ENCODE measurements at places on chromosomes 7 and 10.

GRCh38 chr10:110840225-110840922 is 31.4 kb upstream of the PDCD4 start:
- DNase-seq: no peak

DNA sequence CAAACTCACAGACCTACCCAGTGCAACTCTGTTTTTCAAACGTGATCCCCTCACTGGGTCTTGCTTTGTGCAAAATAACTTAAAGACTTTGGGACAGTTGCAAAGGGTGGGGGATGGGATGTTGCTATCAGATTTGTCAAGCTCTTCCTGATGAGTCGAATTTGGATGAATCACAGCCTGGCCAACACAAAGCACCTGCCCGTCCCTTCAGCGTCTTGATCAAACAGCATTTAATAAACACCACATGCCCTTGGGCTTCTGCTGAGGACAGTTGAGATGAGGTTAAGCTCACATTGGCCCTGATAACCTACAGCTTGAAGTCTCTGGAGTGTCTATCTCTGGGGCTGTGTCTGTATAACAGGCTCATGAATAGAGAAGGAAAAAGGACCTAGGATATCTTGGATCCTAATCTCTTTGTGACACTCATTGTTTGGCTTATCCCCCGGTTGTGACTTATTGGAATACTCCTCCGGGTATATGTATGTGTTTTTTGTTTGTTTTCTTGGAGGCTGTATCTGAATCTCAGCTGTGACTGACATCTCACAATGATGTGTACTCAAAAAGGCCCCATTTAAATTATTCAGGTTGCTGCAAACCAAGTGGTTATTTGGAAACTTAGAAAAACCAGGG is 132.6 kb upstream of the NAMPT start:
- no peak for DNase-seq

DNA sequence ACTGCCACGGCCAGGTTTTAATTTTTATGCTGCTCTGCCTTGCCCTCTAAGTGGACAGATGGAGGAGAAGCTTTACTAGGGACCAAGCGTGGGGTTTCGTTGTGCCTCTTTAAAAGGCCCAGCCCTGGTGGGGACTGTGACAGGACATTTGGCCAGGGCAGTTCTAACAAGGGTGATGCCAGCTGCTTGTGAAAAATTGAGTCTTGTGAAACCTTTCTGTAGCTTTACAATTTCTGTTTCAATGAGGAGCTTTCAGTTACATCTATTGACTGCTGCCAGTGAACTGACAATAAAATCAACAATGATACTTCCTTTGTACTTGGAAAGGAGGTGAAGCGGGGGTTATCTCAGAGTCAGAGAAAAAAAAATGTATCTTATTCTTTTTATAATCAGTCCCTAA is 233.1 kb upstream of the CSTF2T start:
- DNase-seq: no peak

DNA sequence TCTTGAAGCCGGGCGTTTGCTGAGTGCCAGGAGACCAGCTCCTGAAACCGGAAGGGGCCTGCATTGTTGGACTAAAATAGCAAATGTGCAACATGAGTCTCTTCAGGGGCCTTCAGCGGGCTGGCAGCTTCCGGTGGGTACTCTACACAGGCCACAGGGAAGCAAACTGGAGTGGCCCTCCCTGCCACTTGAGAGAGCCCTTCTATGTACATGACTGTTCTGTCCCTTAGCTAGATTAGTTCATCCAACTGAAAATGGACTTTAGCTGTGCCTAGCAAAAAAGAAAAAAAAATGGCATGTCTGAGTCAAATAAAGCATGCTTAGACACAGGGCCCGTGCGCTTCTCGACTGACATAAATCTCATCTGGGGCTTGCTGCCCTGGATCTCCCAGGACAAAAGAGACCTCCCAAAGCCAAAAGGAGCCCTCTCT is 115.3 kb upstream of the TCF7L2 start:
- peak; percentile 92 for DNase-seq

GRCh38 chr7:108094933-108095710 is 35.0 kb downstream of the LAMB4 start:
- DNase-seq: peak; percentile 3

DNA sequence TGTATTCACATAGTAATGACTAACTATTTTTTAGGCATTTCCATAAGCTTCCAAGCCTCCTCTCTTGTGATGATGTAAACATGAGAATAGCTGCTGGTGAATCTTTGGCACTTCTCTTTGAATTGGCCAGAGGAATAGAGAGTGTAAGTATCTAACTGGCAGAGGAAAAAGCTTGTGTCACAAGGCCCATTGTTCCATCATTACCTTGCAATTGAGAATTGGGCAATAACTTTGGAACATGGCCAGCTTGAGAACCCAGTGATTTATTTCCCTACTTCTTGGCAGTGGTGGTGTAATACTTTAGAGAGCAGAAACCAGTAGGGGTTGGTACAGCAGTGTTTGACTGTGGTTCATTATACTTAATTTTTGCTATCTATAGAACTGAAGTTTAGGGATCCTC is 12.0 kb downstream of the IFRD1 start:
- peak; percentile 11 for DNase-seq

DNA sequence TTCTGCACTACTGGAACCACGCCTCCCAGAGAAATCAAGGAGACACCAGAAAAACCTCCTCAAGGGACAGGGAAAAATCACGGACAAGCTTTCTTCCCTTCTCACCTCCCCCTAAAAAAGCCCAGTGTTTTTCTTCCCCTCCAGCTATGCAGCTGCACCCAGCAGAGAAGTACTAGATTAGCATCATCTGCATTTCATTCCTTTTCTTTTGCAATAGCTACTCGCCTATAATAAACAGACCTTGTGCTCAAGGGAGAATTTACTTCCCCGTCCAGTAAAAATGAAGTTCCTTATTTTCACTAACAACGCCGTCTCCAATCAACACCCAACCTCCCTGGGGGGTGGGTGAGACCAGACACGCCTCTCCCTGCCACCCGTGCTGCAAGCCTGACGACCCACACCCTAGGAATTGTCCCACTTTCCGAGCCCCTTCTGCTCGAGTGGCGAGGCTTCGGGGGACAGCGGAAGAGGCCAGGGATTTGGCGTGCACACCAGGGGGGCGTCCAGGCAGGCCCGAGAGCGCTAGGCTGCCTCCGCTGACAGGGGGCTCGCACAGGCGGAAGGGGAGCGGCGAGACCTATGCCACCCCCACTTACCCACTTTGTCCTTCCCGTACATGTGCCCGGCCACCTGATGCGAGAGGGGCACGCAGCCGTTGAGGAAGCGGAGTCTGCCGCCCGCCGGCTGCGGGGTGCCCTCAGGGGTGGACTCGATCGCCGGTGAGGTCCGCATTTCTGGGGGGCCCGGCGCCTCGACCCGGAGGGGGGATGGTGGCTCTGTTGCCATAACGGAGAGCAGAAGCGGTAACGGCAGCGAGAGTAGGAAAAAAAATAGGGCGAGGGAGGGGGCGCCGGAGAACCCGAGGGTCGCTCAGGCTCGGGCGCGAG is 625 bp downstream of the IPMK start:
- DNase-seq: no peak

- DNase-seq: no peak
These were observed 139.2 kb upstream of the CCDC6 start for GRCh38 chr10:60045571-60045970.

DNA sequence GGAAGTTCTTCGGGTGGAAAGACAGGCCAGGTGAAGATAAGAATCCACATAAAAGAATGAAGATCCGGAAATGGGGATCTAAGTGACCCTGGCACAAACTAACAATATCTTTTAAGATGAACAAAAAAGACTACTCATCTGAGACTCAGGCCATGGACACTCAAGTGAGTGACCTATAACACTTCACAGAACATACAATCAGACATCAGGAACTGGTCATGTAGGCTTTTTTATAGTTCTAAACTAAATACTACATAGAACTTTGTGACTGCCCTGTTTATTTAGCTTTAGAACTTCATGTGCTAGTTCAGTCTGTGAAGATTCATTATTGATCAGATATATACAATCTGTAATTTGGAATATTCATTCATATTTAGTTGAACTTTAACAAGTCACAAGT is 52.8 kb downstream of the MMRN2 start:
- DNase-seq: no peak

DNA sequence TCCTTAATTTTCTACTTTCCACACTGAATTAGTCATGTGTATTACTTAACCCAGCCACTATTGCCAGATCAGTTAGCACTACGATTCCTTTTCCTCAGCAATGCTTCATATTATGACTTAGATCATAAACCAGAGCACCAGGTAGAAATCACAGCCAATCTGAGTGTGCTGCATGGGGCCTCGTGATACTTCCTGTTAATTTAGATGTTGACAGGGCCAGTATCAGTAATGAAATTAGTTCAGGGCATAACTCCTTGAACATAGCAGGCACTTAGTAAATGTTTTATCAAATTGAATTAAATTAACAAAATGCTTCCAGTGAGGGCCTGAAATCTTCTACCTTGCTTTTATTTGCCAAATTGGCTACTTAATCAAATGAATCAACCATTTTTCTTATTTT is 169.3 kb upstream of the LRGUK start:
- DNase-seq: no peak

GRCh38 chr7:155404976-155405375 is 53.0 kb upstream of the EN2 start:
- DNase-seq: no peak

GRCh38 chr7:129017933-129018538 is 36.9 kb downstream of the TNPO3 start:
- no peak for DNase-seq

DNA sequence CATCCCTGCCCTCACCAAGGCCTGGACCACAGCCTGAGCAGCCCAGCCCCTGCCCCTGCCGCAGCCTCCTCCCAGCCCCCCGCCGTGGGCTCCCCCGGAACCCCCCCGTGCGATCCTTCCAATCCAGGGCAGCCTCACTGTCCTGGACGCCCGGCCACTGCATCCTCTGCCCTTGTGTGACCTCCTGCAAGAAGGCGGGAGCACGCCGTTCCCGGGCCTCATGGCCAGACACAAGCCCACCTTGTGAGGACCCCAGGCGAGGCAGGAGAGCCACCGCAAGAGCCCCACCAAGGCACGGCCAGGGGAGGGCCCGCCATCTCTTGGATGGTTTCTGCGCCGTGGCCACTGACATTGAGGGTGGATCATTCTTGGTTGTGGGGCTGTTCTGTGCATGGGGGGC is 7.8 kb upstream of the LFNG start:
- DNase-seq: no peak

GRCh38 chr10:111972109-111972508 is 211.5 kb downstream of the GPAM start:
- DNase-seq: no peak

DNA sequence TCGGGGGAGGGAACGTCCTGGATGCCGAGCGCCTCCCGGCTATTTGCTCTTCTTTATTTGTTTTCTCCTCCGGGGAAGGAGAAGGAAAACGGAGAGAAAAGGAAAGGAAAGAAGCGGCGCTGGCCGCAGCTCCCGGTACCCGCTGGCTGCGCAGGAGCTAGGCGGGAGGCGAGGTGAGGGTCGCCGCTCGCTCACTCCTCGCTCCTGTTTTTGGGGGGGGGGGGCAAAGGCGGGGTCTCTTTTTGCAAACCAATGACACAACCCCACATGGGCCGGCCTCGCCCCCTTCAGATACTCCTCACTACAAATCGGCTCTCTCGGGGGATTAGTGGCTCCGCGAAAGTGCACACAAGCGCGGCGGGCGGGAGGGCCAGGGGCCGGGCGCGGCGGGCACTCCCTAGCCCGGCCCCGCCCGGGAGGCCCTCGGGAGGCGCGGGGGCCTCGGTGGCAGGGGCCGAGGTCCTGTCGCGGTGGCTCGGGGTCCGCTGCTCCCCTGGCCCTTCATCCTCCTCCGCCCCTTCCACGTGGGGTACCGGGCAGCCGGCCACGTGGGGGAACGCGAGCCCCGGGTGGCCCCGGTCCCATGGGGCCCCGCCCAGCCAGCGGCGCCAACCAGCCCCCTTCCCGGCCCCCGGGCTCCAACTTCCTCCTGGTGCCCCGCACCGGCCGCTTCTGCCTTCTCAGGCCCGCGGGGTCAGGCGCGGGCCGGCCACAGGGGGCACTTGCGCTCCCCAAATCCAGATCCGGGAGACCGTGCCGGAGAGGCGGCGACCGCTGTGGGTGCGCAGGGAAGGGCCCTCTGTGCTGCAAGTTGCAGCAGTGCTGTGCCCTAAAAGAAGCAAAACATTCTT is 718 bp upstream of the CTBP2 start:
- DNase-seq: peak; percentile 91

DNA sequence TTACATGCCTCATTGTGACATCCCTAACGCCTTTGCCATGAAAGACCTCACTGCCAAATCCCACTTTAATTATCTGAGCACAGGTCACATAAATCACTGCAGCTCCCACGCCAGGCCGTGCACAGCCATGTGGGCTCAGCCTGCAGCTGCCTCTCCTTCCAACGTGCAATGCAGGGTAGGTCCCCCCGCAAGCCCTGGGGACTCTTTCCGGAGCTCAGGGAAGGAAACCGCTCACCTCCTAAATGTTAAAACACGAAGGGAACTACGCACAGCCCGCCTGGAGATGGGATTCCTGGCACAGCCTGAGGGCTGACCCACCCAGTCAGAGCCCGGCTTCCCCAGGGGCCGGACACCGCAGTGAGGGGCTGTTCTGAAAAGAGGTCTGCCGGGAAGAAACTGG is 128.0 kb downstream of the MAD1L1 start:
- DNase-seq: no peak

DNA sequence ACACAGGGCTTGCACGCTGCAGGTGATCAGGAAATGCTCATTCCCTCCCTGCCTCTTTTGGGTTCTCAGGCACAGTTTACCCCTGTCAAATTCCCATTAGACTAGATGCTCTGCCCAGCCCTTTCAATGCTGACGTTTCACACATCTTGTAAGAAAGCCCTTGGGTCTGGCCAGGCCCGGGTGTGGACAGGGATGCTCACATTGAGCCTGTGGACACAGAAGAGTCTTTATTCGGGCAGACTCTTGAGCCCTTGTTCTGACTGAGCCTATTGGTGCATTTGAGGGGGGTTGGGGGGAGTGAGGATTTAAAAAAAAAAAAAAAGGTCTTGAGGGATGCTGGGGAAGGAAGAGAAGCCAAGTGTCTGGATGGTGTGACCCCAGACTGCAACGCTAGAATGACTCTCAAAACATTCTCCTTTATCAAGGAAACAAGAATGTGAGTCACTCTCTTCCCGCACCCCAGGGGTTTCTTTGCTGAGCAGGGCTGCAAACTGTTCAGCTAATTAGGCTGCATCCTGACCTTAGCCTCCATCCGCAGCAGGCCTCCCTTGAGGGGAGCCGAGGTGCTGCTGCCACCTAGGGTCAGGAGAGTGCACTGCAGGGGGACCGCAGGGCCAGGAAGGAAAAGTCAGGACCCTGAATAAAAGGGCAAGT is 53.6 kb upstream of the TMEM72 start:
- DNase-seq: peak; percentile 9

DNA sequence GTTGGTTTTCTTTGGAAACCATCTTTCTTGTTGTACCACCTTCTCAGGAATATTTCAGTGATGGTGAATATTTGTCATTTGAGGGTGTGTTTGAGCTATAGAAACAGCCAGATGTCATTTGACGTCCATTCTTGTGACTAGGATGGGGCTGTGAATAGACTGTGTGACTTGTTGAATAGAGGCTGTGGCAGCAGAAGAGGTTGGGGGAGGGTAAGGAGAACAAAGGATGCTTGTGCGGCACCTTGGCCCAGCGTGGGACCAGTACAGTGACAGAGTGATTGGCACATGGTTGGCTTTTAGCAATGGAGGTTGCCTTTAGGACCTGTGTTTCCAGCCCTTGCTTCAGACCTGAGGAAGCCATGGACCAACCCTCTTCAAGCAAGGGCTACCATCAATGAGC is 11.3 kb downstream of the DMBT1 start:
- no peak for DNase-seq

Measured in NCI-H510A treated with DMSO at 0.1 percent for 48 hours (cell line).